Forelimb muscle (tissue), 1 donor: ENCODE measurements at places on chromosomes 3 and 15. TPM values are rescaled to one million over a fixed set of nuclear protein-coding genes. Genes with fewer than 3 reads are reported as not detected.

GRCh38 chr3:181292984-181293383 is 303.4 kb upstream of the DNAJC19 start:
- no peak for DNase-seq

DNA sequence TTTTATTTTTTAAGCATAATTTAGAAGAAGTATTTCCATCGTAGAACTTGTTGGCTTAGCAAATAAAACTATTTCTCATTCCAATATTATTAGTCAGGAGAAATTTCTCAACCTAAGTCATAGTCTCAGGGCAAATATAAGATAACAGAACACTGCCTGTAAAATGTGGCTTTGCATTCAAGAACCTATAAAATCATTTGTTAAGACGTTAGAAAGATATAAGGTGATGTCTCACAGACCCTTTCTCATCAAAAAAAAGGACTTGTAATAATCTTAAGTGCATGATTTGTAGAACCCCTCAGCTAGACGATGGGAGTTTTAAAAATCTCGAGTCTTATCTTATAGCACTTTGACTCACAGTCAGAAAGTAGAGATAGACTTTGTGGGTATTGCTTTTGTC is 314.7 kb upstream of the CFAP20DC start:
- DNase-seq: no peak

DNA sequence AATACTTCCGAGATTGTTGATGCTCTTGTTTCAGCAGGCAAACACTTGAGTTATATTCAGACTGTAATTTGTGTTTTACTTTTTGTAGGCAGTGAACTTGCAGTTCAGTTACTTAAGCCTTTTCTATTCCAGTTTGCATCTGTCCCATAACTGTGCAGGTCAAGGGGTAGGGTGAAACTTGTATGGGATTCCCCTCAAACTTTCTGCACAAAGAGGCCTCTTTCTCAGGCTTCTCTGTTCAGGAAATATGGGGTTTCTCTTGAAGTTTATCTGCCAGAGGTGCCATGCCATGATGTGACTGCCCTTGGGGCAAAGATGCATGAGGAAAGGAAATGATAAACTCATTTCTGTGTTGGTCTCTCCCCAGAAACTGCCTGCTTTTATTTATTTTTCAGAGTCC is 66.7 kb downstream of the SLC24A1 start:
- DNase-seq: no peak

DNA sequence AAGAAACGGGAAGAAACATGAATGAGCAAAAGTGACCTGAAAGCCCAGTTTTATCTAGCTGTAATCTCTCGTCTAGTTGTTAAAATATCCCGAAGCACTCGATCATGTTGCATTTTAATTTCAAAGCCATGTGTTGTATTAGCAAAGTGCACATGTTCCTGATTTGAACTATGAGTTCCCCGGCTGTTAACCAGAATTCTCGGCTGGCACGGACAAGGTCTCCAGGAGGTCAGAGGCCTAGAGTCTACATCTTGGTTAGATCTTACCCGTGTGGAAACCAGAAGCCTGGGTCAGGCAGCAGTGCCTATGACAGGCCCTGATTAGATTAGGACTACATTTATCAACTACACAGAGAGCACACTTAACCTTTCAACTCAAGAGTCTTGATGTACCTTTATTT is 195.8 kb downstream of the CDIN1 start:
- DNase-seq: no peak

GRCh38 chr3:50212502-50212901 is 7.4 kb downstream of the SLC38A3 start:
- DNase-seq: no peak

- no peak for DNase-seq
Observed at GRCh38 chr3:177618873-177619733, 421.8 kb upstream of the TBL1XR1 start.

DNA sequence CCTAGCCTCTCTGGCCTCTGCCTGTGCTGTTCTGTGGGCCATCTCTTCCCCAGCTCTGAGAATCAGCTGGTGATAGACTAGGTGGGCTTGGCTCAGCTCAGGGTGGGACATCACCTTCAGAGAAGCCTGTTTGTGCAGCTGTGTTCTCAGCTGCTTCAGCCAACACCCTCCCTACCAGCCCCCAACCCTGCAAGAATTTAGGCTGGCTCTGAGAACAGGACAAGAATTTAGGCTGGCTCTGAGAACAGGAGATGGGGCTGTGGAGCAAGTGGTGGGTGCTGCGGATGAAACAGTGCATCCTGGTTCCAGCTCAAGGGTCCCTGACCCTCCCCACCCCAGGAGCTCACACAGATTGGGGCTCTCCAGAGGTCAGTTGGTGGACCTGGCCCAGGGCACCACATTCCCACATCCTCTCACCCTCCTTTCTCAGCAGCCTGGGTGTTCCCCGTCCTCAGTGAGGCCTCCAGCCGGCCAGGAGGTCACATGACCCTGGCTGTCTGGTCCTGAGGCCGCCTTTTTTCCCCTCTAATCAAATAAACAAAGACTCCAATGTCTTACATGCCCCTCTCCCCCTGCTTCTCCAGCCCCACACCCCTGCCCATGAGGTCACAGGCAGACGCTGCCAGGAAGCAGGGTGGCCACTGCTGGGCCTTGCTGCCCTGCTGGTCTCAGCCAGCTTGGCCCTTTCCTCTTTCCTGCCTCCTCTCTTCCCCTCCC is 14.9 kb downstream of the PLEKHO2 start:
- no peak for DNase-seq

DNA sequence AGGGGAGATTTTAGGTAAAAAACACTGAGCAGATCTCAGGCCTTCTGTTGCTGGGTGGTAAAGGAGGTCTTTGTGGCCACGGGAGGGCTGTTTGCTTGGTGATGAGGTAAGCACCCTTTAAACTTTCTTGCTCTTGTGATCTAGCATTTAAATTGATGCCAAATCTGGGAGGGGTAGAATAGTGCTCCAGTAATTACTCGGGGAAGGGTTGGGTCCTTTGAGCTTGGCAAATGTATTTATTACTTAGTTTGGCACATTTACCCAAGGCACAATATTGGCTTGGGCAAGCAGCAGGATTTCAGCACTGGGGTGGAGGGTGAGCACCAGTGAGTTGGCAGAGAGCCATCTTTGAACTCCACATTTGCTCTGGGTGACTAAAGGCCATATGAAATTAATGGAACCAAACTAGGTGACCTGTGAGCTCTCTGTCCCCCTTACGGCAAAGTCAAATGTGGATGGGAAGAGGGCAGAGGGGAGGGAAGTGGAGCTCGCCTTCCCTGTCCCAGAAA is 185.9 kb upstream of the ONECUT1 start:
- no peak for DNase-seq

GRCh38 chr3:31615071-31615875 is 82.5 kb downstream of the STT3B start:
- no peak for DNase-seq

DNA sequence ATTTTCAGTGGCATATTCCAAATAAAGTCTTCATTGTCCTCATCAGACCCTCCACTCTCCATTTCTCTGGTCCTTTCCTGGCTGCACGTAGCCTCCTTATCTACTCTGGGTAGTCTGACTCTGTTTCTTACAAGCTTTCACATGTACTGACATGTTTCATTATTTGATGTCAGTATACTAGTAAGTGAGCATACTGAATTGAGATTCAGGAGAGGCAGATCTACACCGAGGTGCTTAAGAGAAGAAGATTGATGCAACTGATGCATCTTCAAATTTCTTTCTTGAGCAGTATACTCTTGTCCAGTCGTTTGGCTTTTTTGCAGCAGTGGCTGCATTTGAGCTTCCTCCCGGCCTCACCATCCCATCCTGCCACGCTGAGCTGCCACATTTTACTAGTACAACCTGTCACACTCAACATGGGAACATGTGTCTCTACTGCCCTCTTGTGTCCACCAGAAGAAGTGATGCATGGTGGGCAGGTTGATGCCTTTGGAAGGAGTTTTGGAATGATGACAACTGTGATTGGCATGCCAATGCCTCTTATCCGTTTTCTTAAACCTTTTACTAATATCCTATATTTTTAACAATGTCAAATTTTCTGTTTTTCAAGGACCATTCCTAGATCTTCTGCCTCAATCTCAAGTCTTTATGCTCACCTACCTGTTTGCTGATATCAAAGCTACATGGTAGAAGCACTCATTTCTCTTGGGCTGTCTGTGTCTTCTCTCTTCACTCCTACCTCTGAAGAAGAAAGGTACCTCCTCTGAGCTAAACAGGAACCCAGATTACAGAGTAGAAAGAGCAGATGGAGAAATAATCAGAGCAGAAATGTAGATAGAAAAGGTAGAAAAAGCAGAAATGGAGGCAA is 38.7 kb downstream of the GUCA1C start:
- DNase-seq: peak; percentile 17

- DNase-seq: no peak
Observed at GRCh38 chr15:71050461-71050860, 64.8 kb upstream of the THSD4 start.

DNA sequence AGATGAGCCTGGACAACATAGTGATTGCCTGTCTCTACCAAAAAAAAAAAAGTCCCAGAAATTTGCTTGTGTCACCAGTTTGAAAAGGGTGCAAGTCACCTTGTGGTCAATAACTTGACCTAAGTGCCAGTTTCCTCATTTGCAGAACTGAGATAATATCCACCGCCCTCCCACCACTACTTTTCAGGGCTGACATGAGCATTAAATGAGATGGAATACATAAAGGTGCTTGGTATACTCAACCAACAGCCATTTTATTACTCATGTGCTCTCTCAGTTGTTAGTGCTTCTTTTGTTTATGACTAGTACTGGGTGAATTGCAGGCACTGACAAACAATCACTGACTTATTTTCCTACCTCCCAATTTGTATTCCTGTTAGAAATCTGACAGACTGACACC is 340.5 kb upstream of the SATB1 start:
- DNase-seq: no peak

DNA sequence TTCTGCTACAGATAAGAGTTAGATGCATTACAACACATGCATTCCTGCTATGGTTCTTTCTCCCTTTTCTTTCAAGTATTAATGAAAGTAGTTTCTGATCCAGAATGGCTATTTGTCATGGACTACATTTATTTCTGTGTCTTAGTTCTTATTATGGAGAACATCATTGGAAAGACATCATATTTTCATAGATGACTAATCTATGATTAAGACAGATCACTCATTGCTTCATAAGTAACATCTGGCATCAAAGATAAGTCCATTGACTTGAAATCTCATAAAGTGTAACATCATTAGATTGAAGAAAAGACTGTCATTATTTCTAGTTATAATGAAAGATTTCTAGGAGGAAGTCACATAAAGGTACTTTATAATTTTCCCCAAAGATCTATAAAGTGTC is 366.7 kb downstream of the NSUN3 start:
- no peak for DNase-seq

DNA sequence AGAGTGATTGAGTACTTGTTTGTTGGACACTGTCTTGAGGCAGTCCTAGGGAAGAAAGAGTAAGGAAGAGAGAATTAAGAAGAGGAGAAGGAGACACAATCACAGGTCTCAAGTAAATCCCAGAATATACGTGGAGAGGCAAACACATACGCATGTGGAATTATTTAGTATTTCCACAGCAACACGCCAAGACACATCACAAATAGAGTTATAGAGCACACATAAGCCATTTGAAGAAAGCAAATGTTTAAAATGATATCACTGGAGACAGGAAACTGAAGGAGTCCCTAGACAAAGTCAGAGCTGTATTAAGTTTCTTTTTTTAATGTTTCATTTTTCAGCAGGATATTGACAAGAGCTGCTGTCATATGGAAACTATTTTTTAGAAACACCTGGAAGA is 206.1 kb upstream of the LRIG1 start:
- DNase-seq: peak; percentile 64

DNA sequence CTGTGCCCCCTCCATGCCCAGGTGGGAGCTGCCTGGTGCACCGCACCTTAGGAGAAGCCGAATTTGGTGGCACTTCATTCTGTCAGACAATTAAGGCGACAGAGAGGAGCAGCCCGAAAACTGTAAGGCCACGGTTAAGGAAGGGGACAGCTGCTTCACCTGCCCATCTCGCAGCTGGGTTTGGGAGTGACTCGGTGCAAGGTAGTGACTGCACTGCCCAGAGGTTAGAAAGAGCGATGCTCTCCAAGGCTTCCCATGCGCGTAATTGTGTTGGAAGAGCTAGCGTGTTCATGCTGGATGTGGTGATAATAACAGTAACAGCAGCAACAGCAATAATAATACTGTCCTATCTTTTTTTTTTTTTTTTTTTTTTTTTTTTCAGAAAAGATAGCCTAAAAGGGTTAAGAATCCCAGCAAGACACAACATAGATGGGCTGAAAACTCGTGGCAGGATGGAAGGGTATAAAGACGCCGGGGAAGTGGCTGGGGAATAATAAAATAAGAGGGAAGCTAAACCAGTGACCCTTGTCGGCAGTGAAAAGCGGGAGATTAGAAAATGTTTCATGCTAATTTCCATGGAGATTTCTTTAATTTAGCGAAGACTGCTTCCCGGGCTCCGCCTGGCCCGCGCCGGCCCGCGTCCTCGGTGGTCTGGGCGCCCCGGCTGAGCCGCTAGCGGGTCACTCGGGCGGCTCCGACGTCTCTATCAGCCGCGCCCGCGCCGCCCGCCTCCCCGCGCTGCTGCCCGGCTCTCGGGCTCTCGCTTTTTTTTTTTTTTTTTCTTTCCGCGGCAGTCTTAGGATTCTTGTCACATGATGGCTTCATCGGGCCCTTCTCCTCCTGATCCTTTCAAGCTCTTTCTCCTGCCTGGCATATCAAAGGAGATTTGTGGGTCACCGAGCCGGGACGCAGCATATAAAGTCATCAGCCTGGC is 617.1 kb downstream of the NR2F2 start:
- no peak for DNase-seq

GRCh38 chr3:50211930-50212329 is 6.9 kb downstream of the SLC38A3 start:
- DNase-seq: no peak

DNA sequence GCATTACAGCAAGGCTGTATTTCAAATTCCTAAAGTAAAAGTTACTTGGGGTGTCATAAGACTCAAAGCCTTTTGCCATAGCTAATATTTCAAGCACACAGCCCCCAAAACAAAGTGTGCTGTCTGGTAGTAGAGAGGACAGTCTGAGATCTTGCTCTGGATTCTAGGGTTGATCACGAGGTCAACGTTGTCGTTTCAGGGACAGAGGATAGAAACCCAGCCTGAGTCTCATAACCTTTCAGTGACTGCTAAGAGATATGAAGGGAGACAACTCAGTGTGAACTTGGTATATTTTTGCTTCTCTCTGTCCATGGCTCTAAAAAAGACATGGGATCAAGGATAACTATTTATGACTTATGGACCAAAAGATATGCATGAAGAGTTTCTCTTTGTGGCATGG is 25.6 kb upstream of the MINDY4B start:
- DNase-seq: no peak

- DNase-seq: no peak
Observed at GRCh38 chr3:50862221-50862620, 187.5 kb downstream of the DOCK3 start.

DNA sequence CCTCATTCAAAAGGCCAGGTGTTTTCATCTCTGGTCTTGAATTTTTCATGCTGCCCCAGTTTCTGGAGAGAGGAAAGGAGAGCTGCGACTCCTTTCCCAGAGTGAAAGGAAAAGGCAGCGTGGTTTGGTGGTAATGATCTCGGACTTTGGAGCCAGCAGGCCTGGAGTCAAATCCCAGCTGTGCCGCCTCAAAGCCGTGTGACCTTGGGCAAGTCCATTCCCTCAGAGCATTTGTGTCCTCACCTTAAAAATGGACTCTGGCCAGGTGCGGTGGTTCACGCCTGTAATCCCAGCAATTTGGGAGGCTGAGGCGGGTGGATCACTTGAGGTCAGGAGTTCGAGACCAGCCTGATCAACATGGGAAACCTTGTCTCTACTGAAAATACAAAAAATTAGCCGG is 4.7 kb upstream of the CCDC33 start:
- DNase-seq: no peak

The TRIM42 gene
- not detected for polyA plus RNA-seq

The RLBP1 gene
- 0.28 TPM for polyA plus RNA-seq

The ATP13A5 gene
- 0.63 TPM for polyA plus RNA-seq

The ACKR4 gene
- polyA plus RNA-seq: 1.6 TPM

The GOLGA8G gene
- 0.13 TPM for polyA plus RNA-seq

The MCCC1 gene
- polyA plus RNA-seq: 14.9 TPM

The RYR3 gene
- 54.3 TPM for polyA plus RNA-seq

The GRK7 gene
- 0.10 TPM for polyA plus RNA-seq
